T-helper 17 cell (primary cell): ENCODE measurements at places on chromosomes 4 and X. TPM values are rescaled to one million over a fixed set of nuclear protein-coding genes. Genes with fewer than 3 reads are reported as not detected.
A peak's percentile ranks its signal among the peaks of the same experiment; 100 is the strongest.

DNA sequence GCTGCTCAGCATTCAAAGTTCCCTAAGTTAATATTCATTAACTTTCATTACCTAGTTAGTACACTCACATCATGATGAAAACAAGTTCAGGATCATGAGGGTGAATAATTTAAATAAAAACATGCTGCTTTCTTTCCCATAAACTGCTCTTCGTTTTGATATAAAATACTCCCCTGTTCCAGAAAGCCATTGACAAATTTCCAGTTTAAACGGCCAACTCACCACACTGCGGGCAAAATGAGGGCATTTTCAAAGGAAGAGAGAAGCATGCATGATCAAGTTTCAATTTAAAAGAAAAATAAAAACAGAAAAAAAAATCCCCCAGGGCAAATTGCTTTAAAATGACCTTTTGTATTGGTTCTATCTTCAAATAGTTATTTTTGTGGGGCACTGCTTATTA lies 69.6 kb downstream of the EPHA5 start:
- H3K36me3 ChIP-seq: no peaks in the 10 kb centered on the region
- H3K4me1 ChIP-seq: no peaks in the 10 kb centered on the region
- DNase-seq: no peak
- H3K4me3 ChIP-seq: no peak overlapping the region
- no peaks in the 10 kb centered on the region for H3K27me3 ChIP-seq

The FSTL5 gene
- not detected for total RNA-seq

GRCh38 chr4:61443813-61444510 lies 243.8 kb downstream of the ADGRL3 start:
- H3K27me3 ChIP-seq: no peaks in the 10 kb centered on the region
- no peak for DNase-seq
- no peak overlapping the region for H3K27ac ChIP-seq
- no peaks in the 10 kb centered on the region for H3K4me1 ChIP-seq
- H3K36me3 ChIP-seq: no peaks in the 10 kb centered on the region
- no peak overlapping the region for H3K4me3 ChIP-seq

The WDR17 gene
- total RNA-seq: 0.65 TPM

DNA sequence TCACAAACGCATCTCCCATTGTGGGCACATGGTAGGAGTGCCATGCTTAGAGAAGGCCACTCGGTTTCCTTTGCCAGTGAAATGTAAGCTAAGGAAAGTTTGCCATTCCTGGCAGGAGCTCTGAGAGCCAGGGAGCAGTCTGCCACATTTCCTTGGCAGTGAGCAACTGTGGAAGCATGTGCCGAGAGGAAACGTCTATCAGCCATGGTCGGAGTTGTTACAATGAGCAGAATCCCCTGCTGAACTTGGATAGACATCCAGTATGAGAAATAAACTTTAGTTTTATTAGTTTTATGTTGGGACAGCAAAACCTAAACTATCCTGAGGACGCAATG lies 51.1 kb downstream of the ENOPH1 start:
- no peak for DNase-seq
- H3K27me3 ChIP-seq: no peaks in the 10 kb centered on the region
- no peaks in the 10 kb centered on the region for H3K4me1 ChIP-seq
- H3K27ac ChIP-seq: no peak overlapping the region
- no peak overlapping the region for H3K4me3 ChIP-seq

DNA sequence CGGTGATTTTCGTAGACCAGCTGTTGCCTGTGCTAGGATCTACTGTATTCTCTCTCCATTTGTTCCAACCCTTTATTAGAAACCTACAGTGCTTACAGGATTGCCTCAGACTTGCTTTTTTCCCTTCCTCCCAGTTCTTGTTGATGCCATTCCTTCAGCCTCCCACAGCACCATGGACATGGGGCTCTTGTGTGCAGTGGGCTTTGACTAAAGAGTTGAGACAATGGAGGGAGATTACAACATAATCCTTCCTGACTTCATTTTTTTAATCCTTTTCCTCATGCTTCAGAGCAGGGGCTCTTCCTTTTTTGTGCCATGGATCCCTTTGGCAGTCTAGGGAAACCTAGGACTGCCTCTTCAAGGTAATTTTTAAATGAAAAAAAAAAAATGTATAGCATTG lies 92.1 kb downstream of the BMPR1B start:
- no peaks in the 10 kb centered on the region for H3K36me3 ChIP-seq
- no peak for DNase-seq
- no peak overlapping the region for H3K4me3 ChIP-seq
- no peak overlapping the region for H3K27ac ChIP-seq
- H3K27me3 ChIP-seq: no peaks in the 10 kb centered on the region
- H3K4me1 ChIP-seq: no peaks in the 10 kb centered on the region

The FHIP1A gene
- 1.3 TPM for total RNA-seq

The DCAF8L2 gene
- total RNA-seq: not detected

DNA sequence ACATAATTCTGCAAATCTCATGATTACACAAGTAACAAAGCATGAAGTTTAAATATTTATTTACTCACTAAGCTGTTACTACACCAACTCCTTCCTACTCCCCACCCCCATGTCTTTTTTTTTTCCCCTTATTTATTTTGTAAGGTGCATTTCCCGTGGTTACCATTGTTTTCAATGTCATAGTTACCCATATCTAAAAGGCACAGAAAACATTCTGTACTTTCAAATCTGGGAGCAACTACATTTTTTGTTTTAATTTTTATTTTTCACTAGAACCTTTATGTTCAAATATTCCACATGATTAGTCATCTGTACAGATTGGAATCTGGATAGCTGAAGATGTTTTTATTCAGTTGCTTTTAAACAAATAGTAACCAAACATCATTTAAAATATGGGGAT lies 62.8 kb downstream of the PPP3CA start:
- H3K4me3 ChIP-seq: no peak overlapping the region
- H3K4me1 ChIP-seq: peaks cover 37% of the 10 kb centered on the region
- no peaks in the 10 kb centered on the region for H3K27me3 ChIP-seq
- H3K27ac ChIP-seq: peak overlapping the region; percentile 85
- DNase-seq: no peak
- peaks cover 4% of the 10 kb centered on the region for H3K36me3 ChIP-seq

- no peak overlapping the region for H3K4me3 ChIP-seq
- no peak for DNase-seq
- no peaks in the 10 kb centered on the region for H3K4me1 ChIP-seq
- H3K36me3 ChIP-seq: no peaks in the 10 kb centered on the region
These were observed 1504.5 kb upstream of the PCDH10 start for GRCh38 chr4:131644619-131645018.

The PHOX2B gene
- not detected for total RNA-seq
